ENCODE measurements at places on chromosomes 13 and 19.

DNA sequence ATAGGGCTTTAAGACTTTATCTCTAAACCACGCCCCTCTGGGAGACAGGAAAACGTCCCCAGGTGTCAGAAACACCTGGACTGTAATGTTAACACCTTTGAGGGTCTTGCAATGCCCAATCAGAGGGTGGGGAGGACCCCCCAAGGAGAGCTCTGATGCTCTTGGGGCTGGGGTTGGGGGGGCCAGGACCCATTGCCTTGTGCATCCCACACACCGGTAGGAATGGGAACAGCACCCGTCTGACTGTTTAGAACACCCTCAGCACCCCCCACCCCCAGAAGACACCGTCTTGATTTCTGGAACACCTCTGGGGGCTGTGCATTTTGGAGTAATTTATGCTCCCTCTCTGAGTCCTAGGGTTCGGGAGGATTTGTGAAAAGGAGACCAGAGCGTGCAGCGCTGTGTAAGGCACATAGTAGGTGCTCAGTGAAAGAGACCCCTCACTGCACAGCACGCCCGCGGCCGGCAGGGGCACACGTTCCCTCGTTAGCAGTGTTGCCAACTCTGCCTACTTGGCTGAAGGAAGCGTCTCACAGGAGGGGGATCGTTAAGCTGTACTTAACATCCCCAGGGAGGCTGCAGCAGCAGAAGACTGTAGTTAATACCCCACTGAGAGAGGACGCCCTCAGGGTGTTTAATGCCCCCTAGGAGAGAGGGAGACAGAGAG, 2.8 kb upstream of the ERFL start:
- DNase-seq, result no peak

DNA sequence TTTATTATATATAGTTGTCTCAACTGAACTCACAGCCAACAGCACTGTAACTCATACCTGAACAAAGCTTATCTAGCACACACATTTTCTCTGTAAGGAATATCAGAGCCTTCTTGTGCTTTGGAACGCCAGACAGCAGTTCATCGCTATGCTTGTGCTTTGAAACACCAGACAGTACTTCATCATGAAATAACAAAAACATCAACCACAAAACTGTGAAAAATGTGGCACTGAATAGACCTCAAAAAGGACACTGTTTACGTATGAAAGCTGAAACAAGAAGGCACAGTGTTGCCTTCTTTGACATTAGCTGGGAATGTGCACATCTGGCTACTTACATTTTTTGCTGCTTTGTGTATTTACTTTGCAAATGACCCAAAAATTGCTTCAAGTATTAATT, 160.2 kb downstream of the PDS5B start:
- DNase-seq, result no peak

- DNase-seq, result no peak
Observed at GRCh38 chr13:54445865-54446264, 1417.3 kb downstream of the OLFM4 start.

DNA sequence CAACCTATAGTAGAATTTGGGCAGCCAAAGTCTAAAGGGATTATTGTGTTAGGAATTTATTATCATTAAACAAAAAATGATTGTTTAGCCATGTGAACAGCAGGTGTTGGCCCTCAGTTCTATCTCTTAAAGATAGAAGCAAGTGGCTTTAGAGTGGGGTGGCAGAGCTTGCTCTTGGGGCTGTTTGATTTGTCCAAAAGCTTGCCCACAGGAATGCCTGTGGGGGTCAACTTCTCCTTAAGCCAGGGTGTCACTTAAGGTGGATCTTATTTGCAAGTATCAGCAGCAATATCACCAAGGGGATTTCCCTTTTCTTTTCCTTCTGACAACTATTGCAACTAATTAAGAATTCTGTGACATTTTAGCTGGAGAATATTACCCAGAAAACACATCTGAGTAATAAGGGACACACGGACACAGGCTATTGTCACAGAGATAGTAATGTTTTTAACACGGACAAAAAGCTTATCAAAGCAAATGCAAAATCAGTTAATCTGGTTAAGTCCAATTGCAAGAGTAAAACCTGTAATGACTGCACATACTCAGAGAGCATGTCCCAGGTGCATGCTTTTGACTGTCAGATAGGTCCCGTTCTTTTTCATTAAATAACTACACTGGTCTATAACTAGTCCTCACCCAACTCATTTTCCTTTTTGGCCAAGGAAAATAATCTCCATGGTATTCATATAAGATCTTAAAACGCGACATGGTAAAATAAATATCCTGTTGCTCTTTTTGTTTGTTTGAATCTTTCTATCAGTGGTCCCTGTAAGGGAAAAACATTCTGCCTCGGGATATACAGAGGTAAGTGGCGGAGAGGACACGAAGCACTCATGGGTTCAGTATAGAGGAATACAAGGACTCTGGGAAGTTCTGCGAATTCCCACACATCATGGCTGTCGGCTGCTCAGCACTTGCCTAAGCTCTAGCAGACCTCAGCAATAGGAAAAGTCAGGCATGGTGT, 172.1 kb upstream of the RFC3 start:
- DNase-seq, result no peak

GRCh38 chr19:54608792-54609191, 15.4 kb downstream of the LILRA1 start:
- no peak for DNase-seq

DNA sequence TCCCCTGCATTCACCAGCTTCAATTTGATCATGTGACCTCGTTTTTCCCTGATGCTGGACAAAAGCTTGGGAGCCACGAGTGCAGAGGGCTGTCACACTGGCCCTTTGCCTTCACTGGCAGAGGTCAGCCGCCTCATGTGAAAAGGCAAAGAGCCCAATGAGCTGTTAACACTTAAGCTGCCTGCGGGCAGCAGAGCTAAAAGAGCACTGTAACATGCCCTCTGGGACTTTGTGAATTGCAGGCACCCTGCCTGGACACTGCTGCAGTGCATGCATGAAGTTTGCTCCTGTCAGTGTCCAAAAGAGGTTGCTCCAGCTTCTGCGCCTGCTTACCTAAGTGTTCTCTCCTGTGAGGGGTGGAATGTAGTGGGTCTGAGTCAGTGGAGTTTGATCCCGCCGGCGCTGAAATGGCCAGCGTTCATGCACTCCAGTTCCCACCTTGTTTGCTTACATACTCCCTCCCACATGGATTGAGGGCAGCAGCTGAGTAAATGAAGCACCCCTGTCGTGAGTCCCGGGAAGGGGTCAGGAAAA, 193.7 kb downstream of the RFC3 start:
- DNase-seq, result no peak

- DNase-seq, result no peak
Observed at GRCh38 chr13:89496478-89496877, 1825.3 kb downstream of the SLITRK5 start.

GRCh38 chr19:36401475-36401874, 17.0 kb downstream of the ZFP82 start:
- no peak for DNase-seq

GRCh38 chr13:50588491-50589130, 254.9 kb downstream of the DLEU7 start:
- no peak for DNase-seq

DNA sequence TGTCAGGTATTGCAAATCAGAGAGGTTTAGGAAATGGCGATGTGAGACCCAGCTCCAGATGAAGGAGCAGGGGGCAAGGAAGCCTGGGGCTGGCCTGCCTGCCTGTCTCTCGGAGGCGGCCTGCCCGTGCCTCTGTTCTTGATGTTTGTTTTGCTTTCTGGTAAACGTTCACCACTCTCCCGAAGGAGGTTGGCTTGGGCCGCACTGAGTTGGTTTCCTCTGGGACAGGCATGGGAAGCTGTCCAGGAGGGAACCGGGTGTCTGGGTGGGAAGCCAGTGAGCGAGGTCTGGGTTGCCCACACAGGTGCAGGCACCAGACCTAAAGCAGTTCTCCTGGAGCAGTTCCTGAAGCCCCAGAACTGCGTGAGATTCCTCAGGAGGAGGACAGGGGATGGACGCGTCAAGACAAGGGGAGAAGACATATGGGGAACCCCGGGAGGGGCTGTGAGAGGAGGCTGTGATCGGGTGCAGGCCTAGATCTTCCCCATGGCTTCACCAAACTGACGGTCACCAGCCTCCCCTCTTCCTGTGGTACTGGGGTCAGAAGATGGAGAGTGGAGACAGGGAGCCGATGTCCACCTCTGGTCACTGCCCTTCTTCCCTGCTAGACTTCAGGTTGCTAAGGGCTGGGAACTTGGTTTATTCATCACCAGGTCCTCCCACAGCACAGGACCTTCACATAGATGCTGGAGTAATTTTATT, 15.2 kb downstream of the COL4A2 start:
- no peak for DNase-seq

DNA sequence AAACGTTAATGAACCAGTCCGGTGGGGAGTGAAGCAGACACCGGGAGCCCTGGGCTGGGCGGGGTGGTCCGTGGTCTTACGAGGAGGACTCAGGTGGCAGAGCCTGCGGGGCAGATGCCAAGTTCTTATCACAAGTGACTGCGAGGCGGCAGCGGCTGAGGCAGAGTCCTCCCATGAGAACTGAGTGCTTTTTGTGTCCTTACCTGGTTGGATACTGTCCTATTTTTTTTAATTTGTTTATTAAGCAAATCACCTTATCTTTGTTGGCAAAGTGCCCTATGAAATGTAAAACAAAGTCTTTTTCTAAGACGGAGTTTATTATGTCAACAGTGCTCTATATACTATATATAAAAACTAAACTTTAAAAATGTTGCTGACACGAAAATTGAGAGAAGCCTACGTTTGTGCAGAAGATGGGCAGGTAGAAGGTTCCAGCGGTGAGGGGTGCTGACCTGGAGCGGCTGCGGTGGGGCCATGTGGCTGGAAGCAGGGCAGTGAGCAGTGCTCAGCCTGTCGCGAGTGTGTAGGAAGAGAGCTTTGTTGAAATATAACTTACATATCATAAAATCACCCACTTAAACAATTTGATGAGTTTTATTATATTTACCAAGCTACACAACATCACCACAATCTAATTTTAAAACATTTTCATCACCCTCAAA, 82.2 kb downstream of the ATP11A start:
- DNase-seq, result no peak

DNA sequence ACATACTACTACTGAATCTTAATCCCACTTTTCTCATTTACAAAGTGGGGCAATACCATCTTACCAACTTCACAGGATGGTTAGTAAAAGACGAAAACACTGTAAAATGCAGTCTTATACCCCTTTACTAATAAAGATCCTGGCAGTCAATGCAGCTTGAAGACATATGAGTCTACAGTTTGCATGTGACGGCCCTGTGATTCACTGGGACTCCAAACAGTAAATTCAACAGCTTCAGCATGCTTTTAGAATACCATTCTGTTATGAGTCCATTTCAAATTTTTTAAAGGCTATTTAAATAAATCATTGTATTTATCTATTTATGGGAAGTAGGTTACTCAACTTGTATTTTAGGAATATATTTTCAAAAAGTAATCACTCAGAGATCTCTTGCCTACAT, 629.1 kb downstream of the LIG4 start:
- DNase-seq, result no peak

DNA sequence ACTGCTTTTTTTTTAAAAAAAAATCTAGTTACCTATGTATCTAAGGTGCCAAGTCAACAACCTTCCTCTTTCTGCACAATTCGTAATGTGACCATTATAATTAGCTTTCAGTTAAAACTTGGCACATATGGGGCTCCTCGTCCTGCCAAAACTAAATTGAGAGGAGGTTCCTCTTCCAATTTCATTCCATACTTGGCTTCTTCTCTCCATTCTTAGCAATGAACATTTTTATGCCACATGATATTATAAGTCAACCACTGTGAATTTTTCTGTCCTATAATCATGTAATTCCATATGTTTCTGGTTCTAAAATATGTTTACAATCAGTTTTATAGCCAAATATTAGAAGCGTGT, 177.0 kb downstream of the DCLK1 start:
- no peak for DNase-seq

- DNase-seq, result no peak
Observed at GRCh38 chr13:51426982-51427381, 25.9 kb downstream of the INTS6 start.

GRCh38 chr13:35672611-35673010, 196.1 kb upstream of the MAB21L1 start:
- no peak for DNase-seq

DNA sequence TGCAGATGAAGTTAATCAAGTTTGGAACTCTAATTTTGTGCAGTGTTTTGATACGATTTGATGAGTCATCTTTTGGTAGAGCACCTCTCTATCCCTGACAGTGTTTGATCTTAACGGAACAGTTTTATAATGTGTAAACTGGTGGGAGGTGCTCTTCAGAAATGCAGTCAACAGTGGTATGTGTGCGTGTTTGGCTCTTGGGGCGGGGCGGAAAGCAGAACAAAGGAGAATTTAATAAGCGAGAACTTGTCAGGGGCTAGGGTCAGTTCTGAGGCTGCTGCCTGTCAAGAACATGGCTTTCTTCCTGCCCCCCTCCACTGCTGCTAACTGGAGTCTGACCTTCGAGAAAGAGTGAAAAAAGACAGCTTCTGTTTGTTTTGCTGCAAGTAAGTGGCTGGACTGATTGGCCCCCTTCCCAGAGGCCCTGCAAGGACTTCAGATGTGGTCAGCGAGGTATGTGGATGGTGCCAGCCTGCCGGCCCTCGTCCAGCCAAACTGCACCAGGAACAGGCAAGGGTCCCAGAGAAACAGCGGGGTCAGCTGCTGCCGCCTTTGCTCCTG, 40.8 kb downstream of the BBC3 start:
- peak; percentile 71 for DNase-seq

- no peak for DNase-seq
Observed at GRCh38 chr19:3547301-3547731, 8.3 kb downstream of the TEKTIP1 start.

DNA sequence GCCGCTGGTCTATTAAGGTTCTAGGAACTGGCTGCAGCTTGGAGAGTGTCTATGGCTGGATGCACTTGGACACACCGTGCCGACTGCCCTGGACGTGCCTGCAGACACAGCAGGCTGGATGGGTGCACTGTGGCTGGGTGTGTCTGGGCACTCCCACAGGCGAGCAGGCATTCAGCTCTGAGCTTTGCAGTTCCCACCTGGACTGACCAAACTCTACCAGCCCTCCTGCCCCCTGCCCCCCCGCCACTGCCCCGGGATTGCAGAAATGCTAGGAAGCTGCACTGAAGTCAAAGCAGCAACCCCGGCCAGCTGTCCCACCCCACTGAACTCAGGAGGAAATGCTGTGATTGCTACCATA, 7.0 kb upstream of the LRP3 start:
- no peak for DNase-seq
